IgD-negative memory B cell (primary cell): ENCODE measurements at places on chromosomes 5 and 9. TPM values are rescaled to one million over a fixed set of nuclear protein-coding genes. Genes with fewer than 3 reads are reported as not detected.

SLC36A3 gene
- not detected for polyA plus RNA-seq

SH3PXD2B gene
- not detected for polyA plus RNA-seq

RPL7A gene
- polyA plus RNA-seq: 1,229 TPM

MEF2C gene
- 238 TPM for polyA plus RNA-seq
